ENCODE measurements at places on chromosomes 5 and 9.

DNA sequence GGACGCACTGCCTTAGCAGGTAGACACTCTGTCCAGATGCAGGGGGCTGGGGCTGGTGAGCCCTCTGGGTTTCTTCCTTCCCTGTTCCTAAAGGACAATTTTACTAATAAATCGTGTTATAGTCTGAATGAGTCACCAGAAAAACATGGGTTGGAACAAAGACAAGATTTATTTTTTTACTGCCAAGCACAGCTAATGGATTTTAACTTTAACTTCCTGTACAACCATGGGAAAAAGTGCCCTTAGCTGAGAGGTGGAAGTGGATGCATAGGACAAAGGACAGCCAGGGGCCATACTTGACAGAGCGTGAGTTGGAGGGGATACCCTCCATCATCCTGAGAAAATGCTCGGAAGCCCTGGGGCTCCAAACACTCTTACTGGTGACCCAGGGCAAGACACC, 300.7 kb downstream of the MSX2 start:
- no peak for DNase-seq

DNA sequence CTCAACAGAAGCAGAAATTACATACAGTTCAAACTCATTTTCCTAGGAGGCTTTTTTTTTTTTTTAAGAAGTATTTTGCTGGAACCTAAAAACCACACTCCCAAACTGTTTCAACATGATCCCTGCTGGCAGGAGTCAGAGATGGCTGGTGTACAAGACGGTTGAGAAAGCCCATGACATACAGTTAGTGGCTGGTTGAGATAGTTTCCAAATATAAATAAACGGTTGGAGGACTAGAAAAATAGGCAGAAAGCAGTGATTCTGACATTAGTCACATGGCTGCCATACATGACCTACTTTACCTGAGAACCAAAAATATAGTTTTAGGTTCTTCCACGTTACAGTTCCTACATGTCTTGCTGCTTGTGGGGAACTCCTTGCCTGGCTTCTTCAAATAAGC, 31.7 kb upstream of the BASP1 start:
- no peak for DNase-seq

GRCh38 chr5:139745800-139746690, 49.6 kb upstream of the PSD2 start:
- DNase-seq, result peak; percentile 31

DNA sequence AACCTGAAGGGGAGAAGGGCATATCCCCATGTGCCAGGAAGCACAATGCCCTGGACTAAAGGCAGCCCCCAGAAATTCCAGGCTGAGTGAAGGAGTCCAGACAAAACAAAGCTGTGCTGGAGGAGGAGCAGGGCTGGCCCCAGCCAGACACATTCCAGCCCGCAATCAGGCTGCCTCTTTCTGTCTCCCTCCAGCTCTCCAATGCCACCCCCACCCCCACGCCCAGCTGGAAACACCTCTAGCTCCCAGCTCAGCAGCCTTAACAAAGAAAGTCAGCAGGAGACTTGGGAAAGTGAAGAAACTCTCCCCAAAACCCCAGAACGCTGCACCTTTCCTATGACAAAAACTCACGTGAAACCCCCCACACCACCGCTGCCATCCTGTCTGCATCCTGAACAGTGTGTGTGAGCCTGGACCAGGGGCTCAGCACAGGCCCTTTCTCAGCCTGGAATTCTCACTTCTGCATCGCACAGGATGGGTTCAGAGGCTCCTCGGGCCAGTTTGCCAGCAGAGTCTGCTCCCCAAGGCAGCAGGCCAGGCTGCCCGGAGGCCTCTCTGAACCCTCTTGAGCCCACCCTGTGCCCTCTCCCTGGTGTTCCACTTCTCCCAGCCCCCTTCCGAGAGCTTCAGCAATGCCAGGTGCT, 96.2 kb upstream of the ICE1 start:
- DNase-seq, result no peak

GRCh38 chr9:108383796-108384195, 472.0 kb downstream of the ACTL7B start:
- no peak for DNase-seq

DNA sequence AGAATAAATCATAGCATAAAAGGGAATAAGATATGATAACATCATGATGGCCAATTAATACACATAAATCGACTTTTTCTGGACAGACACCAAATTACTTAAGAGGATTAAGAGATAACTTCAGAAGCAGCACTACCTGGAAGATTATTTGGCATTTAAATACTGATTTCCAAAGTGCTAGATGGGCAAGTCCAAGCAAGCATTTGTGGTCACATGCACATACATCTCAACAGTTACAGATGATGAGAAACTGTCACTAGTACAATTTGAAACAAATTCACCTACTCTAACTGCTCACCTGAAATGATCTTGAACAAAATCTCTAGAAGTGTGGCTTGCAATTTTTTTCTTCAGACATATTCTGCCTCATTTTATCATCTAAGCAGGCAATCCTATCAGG, 26.8 kb upstream of the RASGEF1C start:
- no peak for DNase-seq

DNA sequence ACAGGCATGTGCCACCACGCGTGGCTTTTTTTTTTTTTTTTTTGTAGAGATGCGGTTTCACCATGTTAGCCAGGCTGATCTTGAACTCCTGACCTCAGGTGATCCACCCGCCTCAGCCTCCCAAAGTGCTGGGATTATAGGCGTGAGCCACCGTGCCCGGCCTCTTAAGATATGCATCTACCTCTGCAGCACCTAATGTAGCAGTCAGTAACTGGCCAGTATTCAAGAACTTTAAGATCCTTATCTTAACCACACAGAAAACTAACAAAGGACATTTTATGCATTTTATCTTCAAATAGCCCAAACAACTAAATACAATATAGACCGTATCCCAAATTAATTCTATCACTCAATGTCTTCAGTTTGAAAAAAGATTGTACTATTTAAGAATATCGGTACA, 618.7 kb downstream of the TLE1 start:
- DNase-seq, result no peak

DNA sequence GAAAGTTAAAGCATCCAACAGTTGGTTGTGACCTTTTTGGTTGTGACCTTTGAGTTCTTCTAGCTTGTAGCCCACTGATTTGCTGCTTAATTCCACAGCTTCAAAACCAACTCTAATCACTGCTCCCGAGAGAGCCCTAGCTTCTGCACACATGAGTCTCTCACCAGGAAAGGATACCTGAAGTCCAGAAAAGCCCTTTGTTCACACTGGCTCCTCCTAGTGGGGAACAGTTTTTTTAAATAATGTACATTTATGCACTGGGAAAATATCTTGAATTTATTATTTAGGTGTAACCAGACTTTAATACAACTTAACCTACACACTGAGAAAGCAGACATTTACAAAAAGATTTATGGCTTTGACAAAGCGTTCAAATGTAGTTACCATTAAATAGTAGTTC, 120.2 kb upstream of the CCDC152 start:
- no peak for DNase-seq

DNA sequence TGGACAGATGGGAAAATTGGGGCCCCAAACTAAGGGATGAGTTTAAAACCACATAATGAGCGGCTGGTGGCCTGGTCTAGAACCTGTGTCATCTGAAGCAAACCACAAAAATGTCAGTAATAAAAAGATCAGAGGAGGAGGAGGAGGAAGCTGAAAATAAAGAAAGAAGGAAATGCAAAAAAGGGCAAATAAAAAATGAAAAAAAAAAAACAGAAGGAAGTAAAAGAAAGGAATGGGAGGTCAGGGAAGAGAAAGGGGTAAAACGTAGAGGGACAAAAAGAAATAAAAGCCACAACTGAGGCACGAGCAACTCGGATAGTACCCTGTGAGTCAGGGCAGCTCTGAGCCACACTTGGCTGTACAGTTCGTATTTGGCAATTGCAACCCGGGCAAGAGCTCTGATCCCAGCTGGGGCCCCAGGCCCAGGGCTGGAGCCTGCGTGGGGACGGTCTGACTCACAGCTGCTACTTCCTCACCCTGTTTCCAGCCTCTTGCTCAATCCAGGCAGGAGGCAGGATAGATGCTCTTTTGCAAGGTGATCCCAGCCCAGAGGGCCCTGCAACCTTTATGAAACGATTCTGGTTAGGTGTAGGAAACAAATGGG, 137.9 kb upstream of the TRIM32 start:
- no peak for DNase-seq

GRCh38 chr9:93895535-93895934, 59.6 kb downstream of the BARX1 start:
- no peak for DNase-seq

- no peak for DNase-seq
Measured at GRCh38 chr9:127919253-127919815, 2.5 kb upstream of the ST6GALNAC4 start.

DNA sequence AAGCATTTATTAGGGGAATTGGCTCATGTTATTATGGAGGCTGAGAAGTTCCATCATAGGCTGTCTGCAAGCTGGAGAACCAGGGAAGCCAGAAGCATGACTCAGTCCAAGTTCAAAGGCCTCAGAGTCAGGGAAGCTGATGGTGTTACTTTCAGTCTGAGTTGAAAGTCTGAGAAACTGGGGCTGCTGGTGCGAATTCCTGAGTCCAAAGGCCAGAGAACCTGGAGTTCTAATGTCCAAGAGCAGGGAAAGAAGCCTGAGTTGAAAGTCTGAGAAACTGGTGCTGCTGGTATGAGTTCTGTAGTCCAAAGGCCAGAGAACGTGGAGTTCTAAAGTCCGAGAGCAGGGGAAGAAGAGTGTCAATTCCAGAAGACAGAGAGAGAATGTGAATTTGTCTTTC, 641.1 kb downstream of the ISL1 start:
- no peak for DNase-seq

- DNase-seq, result no peak
Measured at GRCh38 chr5:170228762-170229435, 3.9 kb upstream of the C5orf58 start.

DNA sequence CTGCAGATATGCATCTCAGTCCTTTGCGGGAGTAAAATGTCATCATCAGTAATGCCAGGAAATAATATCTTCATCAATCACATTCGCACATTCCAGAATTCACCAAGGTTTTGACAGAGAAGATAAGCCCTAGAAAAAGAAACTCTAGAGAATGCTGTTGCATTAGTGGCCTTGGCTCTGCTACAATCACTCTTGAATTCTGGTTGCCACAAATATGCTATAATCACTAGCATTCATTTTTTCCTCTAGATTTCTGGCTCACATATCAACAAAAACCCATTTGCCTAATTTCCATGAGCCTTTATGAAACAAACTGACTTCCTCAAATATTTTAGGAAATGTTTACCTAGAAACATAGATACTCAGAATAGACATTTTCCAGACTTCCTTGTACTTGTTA, 653.4 kb downstream of the ANXA1 start:
- no peak for DNase-seq

GRCh38 chr5:73447530-73448462, 781 bp downstream of the FOXD1 start:
- no peak for DNase-seq
